ENCODE measurements at places on chromosomes 4 and X.

- no peak for DNase-seq
These were observed 35.4 kb upstream of the PPA2 start for GRCh38 chr4:105509291-105509690.

GRCh38 chrX:129981200-129981553, 1.3 kb upstream of the BCORL1 start:
- DNase-seq, result no peak

- DNase-seq, result no peak
These were observed 58.0 kb downstream of the CLOCK start for GRCh38 chr4:55488716-55489115.

DNA sequence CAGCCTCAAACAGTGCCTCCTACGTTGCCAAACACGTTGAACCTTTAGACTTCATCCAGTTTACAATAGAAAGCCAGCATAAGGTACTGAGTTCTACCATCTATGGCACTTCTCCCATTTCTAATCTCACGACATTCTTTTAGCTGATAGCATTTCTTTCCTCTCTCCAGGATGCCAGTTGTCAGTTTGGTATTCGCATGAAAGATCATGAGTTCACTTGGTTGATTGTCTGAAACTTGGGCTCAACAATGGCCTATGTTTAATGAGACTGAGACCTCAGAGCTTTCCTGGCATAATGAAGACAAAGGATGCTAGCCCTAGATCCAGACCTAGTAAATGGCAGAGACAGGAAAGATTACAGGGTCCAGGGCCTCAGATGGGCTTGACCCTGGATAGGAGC, 69.2 kb upstream of the SPRY1 start:
- no peak for DNase-seq

DNA sequence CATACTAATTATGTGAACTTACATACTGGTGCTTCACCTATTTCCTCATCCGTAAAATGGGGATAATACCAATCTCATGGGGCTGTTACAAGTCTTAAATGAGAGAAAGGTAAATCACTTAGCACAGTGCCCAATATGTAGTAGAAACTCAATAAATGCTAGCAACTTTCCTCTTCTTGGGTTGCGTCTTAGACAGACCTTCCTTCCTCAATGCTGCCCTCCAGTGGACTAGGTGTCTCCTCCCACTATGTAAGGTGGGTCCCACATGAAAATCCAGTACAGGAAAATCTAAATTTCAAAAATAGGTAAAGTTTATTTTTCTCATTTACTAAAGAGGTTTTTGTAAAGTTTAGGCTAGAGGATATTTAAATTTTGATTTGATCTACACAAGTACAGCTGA, 20.6 kb downstream of the ZDHHC9 start:
- peak; percentile 36 for DNase-seq

DNA sequence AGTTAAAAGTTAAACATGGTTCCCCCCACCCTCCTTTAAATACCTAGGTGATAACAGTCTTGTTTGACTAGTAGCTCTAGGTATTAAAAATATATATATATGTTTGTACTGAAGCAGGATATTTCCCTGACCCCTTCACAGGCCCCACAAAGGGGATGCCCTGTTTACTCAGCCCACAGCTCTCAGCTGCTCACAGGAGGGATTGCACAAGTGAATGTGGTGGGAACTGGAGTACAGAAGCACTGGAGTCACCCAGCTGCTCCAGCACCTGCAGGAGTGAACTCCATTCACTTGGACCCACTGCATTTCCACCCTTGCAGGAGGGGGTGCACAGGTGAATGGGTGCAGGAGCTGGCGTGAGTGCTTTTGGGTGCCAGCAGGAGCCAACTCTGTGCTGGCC, 99.3 kb upstream of the TLR3 start:
- DNase-seq, result no peak

DNA sequence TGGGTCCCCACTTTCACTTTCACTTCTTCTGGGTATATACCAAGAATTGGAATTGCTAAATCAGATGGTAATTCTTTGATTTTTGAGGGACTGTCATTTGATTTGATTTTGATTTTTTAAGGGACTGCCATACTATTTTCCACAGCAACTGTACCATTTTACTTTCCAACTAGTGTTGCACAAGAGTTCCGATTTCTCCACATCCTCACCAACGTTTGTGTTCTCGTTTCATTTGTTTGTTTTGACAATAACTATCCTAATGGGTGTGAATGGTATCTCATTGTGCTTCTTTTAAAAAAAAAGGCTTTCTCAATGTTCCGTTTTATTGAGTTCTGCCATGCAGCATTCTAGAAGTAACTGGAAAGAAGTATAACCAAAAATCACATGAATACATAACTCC, 62.6 kb downstream of the C4orf46 start:
- no peak for DNase-seq

- DNase-seq, result no peak
These were observed 126.9 kb downstream of the ELOVL6 start for GRCh38 chr4:110071466-110071865.

DNA sequence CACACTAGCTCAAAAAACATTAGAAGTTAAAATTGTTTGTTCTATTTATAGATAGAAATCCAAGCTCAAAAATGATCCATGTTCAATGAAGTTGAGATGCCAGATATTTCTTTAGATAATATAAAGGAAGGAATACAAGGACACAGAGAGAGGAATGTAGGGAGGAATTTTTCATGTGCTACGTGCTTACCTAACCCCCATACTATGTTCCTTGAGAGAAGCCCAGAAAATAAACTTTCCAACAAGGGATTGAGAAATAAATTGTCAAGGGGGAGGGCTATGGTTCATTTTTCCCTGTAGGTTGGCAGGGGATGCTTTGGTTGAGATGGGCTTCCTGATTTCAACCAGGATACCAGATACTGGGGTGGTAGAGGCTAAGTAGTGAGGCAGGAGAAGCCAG, 15.6 kb upstream of the ADH5 start:
- no peak for DNase-seq

DNA sequence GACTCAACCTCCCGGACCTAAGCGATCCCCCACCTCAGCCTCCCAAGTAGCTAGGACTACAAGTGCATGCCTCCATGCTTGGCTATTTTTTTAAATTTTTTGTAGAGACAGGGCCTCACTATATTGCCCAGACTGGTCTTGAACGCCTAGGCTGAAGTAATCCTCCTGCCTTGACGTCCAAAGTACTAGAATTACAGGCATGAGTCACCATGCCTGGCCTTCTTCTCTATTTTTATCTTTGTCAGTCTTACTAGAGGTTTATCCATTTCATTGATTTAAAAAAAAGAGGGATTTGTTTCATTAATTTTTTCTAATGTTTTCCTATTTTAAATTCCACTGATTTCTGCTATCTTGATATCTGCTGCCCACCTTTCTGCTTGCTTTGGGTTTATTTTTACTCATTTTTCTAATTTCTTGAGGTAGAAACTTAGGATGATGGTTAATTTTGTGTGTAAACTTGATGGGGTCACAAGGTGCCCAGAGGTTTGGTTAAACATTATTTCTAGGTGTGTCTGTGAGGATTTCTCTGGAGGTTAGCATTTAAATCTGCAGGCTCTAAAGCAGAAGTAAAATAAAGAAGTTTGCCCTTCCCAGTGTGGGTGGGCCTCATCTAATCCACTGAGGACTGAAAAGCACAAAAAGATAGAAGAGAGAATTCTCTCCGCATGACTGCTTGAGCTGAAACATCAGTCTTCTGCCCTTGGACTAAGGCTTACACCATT, 116.2 kb upstream of the DCLK2 start:
- no peak for DNase-seq

DNA sequence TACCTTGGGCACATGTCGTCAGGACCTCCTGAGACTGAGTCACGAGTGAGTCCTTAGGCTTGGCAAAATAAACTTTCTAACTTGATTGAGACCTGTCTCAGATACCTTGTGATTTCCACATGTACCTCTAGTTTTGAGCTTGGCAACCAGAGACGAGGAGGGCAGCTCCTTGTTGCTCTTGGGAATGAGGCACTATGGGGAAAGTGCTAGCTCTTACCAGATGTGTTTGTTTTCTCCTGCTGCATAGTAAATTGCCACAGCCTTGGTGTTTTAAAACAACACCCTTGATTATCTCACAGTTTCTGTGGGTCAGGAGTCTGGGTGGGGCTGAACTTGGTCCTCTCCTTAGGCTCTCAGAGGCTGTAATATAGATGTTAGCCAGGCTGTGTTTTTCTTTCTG, 59.1 kb upstream of the MAML3 start:
- DNase-seq, result no peak

GRCh38 chr4:89438102-89438831, 130.7 kb upstream of the GPRIN3 start:
- peak; percentile 23 for DNase-seq

- DNase-seq, result no peak
These were observed 177.3 kb downstream of the PABPC4L start for GRCh38 chr4:134024251-134024650.

DNA sequence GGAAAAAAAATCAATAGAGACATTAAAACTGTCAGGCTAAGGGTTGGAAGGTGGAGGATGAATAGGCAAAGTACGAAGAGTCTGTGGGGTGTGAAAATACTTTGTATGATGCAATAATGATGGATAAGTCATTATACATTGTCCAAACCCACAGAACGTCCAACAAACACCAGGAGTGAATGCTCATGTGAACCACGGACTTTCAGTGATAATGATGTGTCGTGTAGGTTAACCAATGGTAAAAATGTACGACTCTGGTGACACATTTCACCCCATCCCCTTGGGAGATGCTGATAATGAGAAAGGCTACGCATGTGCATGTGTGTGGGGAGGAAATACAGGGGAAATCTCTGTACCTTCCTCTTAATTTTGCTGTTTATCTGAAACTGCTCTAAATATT, 665.2 kb downstream of the FAT4 start:
- DNase-seq, result no peak

GRCh38 chr4:16738558-16738957, 159.9 kb downstream of the LDB2 start:
- DNase-seq, result no peak

- DNase-seq, result no peak
These were observed 731.1 kb upstream of the DIAPH2 start for GRCh38 chrX:95953564-95953963.

- no peak for DNase-seq
These were observed 91.1 kb upstream of the KIT start for GRCh38 chr4:54566608-54567007.

GRCh38 chrX:41386222-41386990, 52.4 kb downstream of the DDX3X start:
- DNase-seq, result no peak

DNA sequence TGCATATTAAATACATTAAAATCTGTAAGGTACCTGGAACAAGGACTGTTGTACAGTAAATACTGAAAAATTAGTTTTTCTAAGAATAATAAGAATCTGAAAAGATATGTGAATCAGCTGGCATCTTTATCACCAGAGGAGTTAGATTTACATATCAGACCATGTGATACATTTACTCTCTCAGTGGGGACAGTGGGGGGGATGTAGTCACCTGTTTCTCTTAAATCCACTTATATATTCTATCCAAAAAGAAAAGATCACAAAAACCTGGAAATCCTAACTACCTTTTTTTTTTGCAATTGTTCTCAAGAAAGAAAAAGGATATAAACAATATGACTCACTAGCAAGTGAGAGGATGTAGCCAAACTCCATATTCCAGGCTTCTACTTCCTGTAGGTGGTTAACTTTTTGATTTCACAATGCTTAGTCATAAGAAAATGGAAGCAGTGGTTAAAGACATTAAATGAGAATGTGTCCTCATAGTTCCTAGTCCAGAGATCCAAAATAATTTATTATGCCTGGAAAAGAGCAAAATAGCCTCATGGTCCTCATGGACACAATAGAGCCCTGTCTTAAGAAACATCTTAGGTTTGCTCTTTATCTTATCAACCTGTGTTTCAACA, 22.5 kb upstream of the MYOZ2 start:
- DNase-seq, result no peak

DNA sequence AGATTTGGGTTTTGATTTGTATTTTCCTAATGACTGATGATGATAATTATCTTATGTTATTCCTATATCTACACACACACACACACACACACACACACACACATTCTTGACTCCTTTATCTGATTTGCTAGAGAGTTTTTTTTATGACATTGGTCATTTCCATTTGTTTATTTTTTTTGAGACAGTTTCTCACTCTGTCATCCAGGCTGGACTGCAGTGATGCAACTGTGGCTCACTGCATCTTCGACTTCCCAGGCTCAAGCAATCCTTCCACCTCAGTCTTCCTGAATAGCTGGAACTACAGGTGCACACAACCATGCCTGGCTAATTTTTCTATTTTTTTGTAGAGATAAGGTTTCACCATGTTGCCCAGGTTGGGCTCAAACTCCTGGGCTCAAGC, 6.7 kb downstream of the ZNF81 start:
- no peak for DNase-seq

DNA sequence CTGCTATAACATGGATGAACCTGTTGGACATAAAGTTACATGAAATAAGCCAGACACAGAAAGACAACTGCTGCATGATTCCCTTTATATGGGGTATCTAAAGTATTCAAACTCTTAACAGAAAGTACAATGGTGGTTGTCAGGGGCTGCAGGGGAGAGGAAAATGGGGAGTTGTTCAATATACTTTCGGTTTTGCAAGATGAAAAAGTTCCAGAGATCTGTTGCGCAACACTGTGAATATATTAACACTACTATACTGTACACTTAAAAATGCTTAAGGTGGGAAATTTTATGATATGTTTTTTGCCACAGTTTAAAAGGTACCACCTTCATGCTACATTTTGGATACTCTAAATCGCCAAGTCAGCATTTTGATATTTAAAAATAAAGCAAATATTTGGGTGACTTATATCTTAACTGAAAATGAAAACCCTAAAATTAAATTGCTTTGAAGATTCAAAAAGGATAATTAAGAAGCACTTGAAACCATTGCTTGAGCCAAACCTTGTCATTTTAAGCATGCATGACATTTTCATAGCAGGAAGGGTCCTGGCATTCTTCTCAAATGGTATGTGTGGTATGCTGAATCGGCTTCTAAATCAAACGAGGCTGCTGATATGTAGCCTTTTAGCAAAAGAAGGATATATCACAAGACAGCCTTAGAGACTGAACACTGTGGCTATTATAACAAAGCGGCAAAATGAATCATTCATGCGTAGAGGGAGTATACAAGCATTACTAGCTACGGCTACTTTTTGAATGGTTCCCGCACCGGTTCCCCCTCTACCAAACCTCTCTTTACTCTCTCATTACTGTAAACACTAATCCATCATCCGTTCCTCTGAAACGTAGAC, 607.1 kb upstream of the DIPK2B start:
- DNase-seq, result no peak

- DNase-seq, result no peak
These were observed 345.7 kb upstream of the FAT1 start for GRCh38 chr4:187069398-187069797.

DNA sequence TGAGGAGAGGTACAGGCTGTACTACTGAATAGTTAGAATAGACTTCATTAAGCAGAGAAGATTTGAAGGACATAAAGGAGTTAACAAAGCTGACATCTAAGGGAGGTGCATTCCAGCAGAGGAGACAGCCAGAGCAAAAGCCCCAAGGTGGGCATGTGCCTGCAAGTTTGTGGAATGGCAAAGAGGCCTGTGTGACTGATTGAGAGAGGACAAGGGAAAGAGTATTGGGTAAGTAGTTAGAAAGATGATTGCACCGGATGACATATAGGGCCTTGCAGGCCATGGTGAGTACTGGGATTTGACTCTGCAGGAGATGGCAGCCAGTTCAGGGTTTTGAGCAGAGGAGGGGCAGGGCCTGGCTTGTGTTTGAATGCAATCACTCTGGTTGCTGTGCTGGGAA, 55.9 kb downstream of the FMR1NB start:
- no peak for DNase-seq

- no peak for DNase-seq
These were observed 46.9 kb downstream of the XIAP start for GRCh38 chrX:123906557-123907316.
